Retinal pigment epithelial cell (primary cell): ENCODE measurements at places on chromosomes 7 and 10.

DNA sequence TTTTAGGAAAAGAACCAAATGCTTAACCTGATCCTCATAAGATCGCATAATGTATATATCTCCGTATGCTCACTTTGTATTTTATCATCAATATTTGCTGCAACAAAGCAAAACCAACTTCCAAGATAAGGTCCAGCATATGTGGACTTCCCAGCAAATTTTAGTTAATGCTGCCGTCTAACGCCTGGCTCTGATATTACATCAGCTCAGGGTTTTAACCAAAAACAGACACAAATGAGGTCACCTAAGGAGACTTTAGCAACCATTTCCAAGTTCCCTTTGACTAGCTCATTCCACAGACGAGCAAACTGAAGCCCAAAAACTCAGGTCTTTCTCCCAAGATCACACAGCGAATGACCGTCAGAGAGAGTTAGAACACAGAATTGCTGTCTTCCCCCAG lies 59.4 kb upstream of the UCN3 start:
- DNase-seq = no peak

DNA sequence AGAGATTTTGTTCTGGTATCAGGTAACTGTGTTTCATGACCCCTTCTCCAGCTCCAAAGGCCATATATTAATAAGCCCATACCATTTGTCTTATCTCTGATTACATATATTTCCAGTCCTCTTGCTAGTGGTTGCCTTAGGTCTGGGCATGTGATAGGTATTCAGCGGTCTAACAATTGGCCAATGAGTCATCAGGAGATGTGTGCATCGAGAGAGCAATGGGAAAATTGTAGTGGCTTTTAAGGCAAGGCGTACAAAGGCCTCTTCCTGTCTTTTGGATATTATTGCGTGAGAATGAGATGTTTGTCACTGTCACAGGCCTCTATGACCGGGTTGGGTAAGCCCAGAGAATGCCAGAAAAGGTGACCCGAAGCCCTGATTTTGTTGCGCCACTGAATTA lies 38.6 kb upstream of the SFRP5 start:
- DNase-seq = peak; percentile 39

DNA sequence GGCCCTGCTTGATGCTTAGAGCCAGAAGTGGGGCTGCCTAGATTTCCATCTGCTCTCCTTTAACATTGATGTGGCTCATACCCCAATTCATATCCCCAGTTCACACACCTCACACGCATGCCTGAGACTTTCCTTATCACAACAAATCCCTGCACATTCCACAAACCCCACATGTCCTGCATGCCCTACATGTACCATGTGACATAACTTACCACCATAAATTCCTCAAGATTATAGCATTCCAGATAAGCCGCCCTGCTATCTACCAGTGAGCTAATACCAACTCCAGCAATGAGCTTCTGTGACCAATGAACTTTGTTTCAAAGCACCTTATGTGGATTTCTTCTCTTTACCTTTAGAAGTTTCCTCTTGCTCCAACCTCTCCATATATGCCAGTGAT lies 104.7 kb upstream of the RAB11FIP2 start:
- peak; percentile 59 for DNase-seq

GRCh38 chr10:133191651-133192050 lies 31.6 kb downstream of the KNDC1 start:
- DNase-seq = no peak

- DNase-seq = no peak
These were observed 123.3 kb downstream of the NRCAM start for GRCh38 chr7:108332937-108333336.

GRCh38 chr10:110802090-110802489 lies 69.6 kb upstream of the PDCD4 start:
- DNase-seq = peak; percentile 75

DNA sequence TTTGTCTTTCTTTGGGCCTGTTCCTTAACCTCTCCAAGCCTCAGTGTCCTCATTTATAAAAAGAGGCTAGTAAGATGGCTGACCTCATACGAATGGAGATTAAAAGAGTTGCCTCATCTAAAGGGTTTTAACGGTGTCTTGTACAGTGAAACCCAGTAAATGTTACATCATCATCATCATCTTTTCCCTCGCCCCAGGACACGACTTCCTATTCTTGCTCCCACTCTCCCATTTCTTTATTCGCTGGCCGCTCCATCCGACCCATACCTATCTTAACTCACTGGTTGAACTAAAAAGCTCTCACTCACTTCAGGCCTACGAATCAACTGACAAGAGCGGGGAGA lies 554 bp downstream of the FRA10AC1 start:
- DNase-seq = no peak

- DNase-seq = no peak
These were observed 14.0 kb downstream of the NOM1 start for GRCh38 chr7:156963472-156963871.

- no peak for DNase-seq
These were observed 200.6 kb upstream of the COBL start for GRCh38 chr7:51517187-51517586.

GRCh38 chr7:157861031-157861491 lies 524.3 kb downstream of the DNAJB6 start:
- no peak for DNase-seq

GRCh38 chr7:110568388-110568787 lies 522.5 kb upstream of the LRRN3 start:
- no peak for DNase-seq

DNA sequence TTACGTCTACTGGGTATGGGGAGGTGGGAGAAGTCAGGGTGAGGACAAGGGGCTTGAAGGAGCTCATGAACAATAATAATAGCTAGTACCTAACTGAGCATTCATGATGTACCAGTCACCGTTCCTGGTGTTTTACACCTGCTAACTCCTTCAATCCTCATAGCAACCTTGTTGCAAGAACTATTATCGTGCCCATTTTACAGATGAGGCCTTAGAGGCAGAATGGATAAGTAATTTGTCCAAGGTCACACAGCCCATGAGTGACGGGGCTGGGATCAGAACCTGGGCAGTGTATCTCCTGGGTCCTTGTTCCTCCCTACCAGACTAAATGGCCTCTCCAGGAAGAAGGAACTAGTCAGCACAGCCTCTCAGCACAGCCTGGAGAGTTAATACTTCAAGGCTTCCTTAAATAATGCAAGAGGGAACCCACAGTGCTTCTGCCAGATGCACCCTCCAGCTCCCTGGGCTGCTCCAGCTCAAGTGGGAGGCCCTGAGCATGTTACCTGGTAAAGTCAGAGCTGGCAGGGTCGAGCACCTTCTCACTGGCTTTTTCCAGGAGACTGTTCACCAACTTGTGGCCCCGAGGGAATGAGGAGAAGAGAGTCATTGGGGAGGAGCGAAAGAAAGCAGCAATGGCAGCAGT lies 28.8 kb downstream of the RRP12 start:
- no peak for DNase-seq

GRCh38 chr7:156380261-156380660 lies 260.3 kb upstream of the RNF32 start:
- no peak for DNase-seq

GRCh38 chr10:75379212-75379724 lies 22.3 kb downstream of the ZNF503 start:
- DNase-seq = peak; percentile 83

DNA sequence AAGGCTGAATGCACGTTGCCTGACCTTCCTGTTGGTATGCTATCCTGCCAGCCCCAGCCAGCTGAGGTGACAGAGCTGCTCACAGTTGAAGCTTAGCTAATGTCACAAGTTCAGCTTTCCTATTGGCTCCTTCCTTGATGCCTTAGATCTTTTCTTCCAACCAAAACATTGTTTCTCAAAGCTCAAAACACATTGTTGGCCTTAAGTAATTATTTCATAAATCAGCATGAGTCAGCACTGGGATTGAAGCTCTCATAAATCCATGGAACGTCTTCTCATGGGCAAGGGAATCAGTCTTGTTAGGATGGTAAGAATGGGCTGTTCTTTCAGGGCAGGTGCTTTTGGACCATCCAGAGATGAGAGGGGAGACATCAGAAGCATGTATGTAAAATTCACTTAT lies 128.1 kb upstream of the SAMD8 start:
- no peak for DNase-seq

DNA sequence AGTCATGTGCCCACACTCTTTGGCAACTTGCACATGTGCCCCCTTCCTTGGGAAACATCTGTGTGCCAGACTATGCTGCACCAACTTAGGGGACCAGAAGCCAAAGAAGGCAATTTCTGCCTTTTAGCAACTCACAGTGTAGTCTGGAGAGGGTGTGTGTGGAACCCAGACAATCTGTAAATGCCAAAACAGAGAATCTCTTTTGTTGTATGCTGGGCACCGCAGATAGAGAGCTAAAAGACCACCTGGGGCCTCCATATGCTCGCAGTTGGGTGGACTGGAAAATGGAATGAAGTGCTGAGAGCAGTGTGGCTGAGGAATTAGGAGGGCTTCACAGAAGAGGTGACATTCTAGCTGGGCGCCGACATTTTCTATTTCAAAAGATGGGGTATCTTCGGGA lies 26.4 kb downstream of the UBTD1 start:
- no peak for DNase-seq
